ENCODE measurements at places on chromosomes 3 and 15. TPM values are rescaled to one million over a fixed set of nuclear protein-coding genes. Genes with fewer than 3 reads are reported as not detected.

GRCh38 chr3:71026634-71027578 is 556.6 kb downstream of the FOXP1 start:
- H3K27ac ChIP-seq = peak overlapping the region; percentile 51
- no peak for DNase-seq
- no peak overlapping the region for H3K4me3 ChIP-seq
- H3K27me3 ChIP-seq = no peaks in the 10 kb centered on the region

GRCh38 chr15:75036212-75036616 is 12.8 kb downstream of the PPCDC start:
- H3K27ac ChIP-seq = no peak overlapping the region
- DNase-seq = no peak
- H3K4me3 ChIP-seq = no peak overlapping the region
- peaks cover 16% of the 10 kb centered on the region for H3K4me1 ChIP-seq
- H3K36me3 ChIP-seq = peaks cover 22% of the 10 kb centered on the region
- H3K27me3 ChIP-seq = no peaks in the 10 kb centered on the region

- H3K27me3 ChIP-seq = no peaks in the 10 kb centered on the region
- peak; percentile 20 for DNase-seq
- no peak overlapping the region for H3K27ac ChIP-seq
These were observed 795.1 kb downstream of the FHIT start for GRCh38 chr3:60456180-60456579.

DNA sequence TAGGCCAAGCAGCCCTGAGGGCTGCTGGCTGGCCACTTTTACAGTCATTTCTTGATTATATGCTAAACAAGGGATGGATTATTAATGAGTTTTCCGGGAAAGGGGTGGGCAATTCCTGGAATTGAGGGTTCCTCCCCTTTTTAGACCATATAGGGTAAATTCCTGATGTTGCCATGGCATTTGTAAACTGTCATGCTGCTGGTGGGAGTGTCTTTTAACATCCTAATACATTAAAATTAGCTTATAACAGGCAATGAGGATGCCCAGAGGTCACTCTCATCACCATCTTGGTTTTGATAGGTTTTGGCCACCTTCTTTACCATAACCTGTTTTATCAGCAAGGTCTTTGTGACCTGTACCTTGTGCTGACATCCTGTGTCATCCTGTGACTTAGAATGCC is 11.7 kb upstream of the PYDC2 start:
- H3K27ac ChIP-seq = no peak overlapping the region
- H3K36me3 ChIP-seq = no peaks in the 10 kb centered on the region
- no peaks in the 10 kb centered on the region for H3K27me3 ChIP-seq
- H3K4me3 ChIP-seq = no peak overlapping the region
- H3K4me1 ChIP-seq = no peaks in the 10 kb centered on the region

GOLGA8T gene
- not detected for total RNA-seq

SHQ1 gene
- 19.9 TPM for total RNA-seq

- no peak overlapping the region for H3K4me3 ChIP-seq
- DNase-seq = no peak
- no peaks in the 10 kb centered on the region for H3K4me1 ChIP-seq
- H3K36me3 ChIP-seq = no peaks in the 10 kb centered on the region
- H3K27me3 ChIP-seq = no peaks in the 10 kb centered on the region
These were observed 7.7 kb upstream of the OSBPL11 start for GRCh38 chr3:125602752-125603649.

AQP9 gene
- total RNA-seq = not detected

GRCh38 chr3:66499881-66500575 is 794 bp downstream of the LRIG1 start:
- H3K27ac ChIP-seq = peak overlapping the region; percentile 84
- no peaks in the 10 kb centered on the region for H3K36me3 ChIP-seq
- H3K4me1 ChIP-seq = peaks cover 58% of the 10 kb centered on the region
- DNase-seq = peak; percentile 45
- H3K27me3 ChIP-seq = peaks cover 5% of the 10 kb centered on the region

- no peaks in the 10 kb centered on the region for H3K36me3 ChIP-seq
- no peak overlapping the region for H3K27ac ChIP-seq
- H3K27me3 ChIP-seq = peaks cover 25% of the 10 kb centered on the region
- no peaks in the 10 kb centered on the region for H3K4me1 ChIP-seq
- DNase-seq = no peak
- H3K4me3 ChIP-seq = no peak overlapping the region
These were observed 213.1 kb upstream of the TSC22D2 start for GRCh38 chr3:150194957-150195356.

PATL2 gene
- 6.3 TPM for total RNA-seq

DNA sequence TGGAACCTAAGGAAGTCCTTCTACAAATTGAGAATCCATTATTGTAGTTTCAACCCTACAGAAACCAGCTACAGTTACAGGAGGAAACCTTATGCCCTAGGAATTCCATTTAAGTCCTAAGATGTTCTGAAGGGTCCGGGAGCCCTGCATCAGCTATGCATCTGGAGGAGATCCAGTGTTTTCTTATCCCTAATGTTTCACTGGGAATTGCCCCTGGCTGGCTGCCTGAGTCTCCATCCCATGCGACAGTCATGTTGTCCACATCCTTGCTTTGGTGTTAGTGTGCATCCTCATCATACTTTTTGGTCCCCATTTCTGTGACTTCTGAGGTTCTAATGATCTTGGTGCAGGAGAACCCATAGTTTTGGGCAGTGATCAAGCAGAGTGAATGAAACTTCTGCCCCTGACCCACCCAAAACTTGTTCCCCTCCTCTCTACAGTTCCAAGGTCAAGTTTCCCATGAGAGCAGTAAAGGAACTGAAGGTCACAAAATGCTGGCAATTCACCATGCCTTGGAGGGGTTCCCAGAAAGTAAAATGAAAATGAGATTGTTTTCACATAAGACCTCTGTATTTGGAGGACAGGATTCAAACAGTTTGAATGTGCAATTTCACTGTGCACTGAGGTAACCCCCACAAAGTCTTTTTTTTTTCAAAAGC is 121.9 kb upstream of the PHLDB2 start:
- peaks cover 3% of the 10 kb centered on the region for H3K36me3 ChIP-seq
- H3K4me1 ChIP-seq = peaks cover 4% of the 10 kb centered on the region
- H3K27ac ChIP-seq = no peak overlapping the region

SLC6A11 gene
- total RNA-seq = not detected

DNA sequence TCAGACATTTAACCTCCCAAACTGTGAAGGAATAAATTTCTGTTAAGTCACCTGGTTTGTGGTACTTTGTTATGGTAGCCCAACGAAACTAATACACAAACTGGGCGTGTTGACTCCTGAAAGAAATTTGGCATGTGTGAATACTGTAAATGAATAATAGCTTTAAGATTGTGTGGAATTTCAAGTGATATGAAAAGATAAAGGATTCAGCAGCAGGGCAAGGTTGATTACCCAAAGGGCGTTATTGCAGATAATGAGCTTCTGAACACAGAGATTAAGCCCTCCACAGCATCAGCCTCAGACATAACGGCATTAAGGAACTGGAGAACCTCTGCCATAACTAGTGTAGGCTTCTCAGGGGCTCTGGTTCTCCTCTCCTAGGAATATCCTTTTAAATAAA is 451.5 kb upstream of the NECTIN3 start:
- no peaks in the 10 kb centered on the region for H3K36me3 ChIP-seq
- H3K27ac ChIP-seq = no peak overlapping the region
- H3K4me1 ChIP-seq = no peaks in the 10 kb centered on the region
- H3K27me3 ChIP-seq = peaks cover 2% of the 10 kb centered on the region
- no peak overlapping the region for H3K4me3 ChIP-seq
- no peak for DNase-seq
